ENCODE measurements at places on chromosomes 2 and 18.

- DNase-seq: no peak
Observed at GRCh38 chr2:127707890-127708648, 6.8 kb downstream of the SFT2D3 start.

GRCh38 chr2:44038277-44038676 lies 42.5 kb upstream of the LRPPRC start:
- DNase-seq: no peak

GRCh38 chr2:37322368-37322767 lies 2.3 kb downstream of the PRKD3 start:
- no peak for DNase-seq

DNA sequence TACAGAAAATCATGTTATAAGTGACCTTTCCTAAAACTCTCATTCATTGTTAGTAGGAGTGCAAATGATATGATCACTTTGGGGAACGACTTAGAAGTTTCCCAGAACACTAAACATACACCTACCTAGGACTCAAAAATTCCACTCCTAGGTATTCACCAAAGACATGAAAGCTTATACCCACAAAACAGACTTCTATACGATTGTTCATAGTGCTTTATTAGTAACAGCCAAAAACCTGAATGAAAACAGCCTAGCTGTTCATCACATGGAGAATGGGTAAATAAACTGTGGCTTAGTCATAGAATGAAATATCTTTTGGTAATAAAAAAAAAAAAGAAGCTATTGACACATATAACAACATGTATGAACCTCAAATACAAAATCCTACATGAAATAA lies 8.8 kb downstream of the NOL10 start:
- no peak for DNase-seq

GRCh38 chr2:75751824-75752468 lies 41.2 kb upstream of the GCFC2 start:
- DNase-seq: no peak

DNA sequence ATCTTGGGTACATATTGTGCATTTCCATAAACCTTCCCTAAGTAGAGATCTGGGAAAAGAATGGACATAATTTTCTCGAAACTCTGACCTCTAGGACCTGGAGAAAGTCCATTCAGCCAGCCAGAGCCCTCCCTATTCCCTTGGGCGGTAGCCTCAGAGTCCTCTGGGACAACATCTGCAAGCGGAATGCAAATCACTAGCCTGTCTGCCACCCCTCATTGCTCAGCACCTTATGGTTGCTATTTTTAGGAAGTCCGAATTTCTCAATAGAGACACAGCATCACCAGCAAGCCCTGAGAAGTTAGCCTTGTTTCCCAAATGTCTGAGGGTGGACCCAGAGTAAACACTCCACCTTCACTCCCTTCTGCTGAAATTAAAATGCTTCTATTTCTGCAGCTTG lies 17.6 kb upstream of the CD28 start:
- DNase-seq: no peak

GRCh38 chr2:41735476-41735875 lies 312.3 kb upstream of the PKDCC start:
- DNase-seq: no peak

DNA sequence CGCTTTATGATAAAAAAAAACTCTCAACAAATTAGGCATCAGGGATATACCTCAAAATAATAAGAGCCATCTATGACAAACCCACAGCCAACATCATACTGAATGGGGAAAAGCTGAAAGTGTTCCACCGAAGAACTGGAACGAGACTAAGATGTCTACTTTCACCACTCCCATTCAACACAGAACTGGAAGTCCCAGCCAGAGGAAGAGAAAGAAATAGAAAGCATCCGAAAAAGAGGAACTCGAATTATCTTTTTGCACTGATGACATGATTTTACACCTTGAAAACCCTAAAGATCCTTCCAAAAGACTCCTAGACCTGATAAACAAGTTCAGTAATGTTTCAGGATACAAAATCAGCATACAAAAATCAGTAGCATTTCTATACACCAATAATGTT lies 121.6 kb downstream of the ZRANB3 start:
- DNase-seq: no peak

DNA sequence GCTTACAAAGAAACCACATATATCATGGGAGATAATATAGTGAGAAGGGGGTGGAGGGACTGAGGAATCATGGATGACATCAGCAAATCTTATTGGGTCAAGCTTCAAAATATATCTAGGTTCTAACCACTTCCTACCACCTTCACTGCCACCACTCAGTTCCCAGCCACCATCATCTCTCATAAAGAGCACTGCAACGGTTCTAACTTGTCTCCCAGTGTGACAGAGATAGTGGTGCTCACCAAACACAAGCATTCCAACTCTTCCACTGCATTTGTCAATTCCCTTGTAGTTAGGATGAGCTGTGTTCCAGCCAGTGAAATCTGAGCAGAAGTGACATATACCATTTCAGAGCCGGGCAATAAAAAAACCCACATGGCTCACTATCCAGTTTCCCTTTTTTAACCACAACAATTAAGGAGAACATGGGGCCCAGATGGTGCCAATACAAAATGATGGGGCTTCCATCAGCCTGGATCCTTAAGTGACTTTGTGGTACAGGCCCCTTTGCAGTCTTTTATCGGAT lies 318.1 kb downstream of the NBAS start:
- no peak for DNase-seq

DNA sequence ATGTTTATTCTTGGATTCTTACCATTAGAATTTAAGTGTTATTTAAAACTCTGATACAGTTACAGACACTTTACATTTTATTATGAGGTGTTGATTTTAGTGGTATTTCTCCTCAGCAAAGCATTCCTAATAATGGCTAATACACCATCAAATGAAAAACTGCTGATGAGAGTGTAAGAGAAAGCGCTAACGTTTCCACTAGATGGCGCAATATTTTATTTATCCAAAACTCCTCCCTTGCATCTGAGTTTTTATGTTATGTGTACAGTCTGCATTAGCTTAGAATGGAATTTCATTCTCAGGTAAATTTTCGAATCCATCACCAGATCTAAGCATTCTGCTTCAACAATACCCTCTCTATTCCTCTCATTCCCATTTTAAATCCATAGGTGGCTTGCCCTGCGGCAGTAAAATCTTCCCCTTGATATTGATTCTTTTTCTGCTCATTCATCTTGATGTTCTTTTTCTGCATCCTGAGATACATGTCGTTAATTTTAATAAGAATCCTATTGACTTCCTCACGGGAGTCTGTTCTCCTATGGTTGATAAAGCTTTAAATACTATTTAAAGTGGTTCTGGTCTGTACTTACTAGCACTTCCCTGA lies 53.9 kb downstream of the PRKRA start:
- peak; percentile 41 for DNase-seq

- DNase-seq: no peak
Observed at GRCh38 chr2:176566961-176567360, 297.7 kb downstream of the MTX2 start.

- DNase-seq: no peak
Observed at GRCh38 chr2:164515030-164515429, 106.3 kb downstream of the GRB14 start.

DNA sequence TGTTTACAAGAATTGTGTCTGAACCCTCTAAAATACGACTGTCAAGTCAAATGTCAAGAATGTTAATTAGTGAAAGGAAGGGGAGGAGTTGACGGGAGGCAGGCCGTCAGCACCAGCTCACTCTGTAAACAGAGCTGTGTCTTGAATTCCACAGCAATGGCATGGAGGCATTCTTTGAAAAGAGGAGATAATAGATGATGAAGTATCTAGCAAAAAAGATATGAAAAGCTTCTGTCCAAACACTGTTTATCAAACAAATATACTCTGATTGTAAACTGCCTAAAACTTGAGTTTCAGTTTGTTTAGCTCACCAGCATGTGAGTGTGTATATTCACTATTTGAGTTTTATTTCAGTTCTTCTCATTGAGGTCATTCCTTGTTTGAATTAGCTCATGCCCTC lies 94.7 kb upstream of the CDC42EP3 start:
- DNase-seq: no peak

- DNase-seq: no peak
Observed at GRCh38 chr2:26552641-26553374, 74.9 kb upstream of the OTOF start.

- no peak for DNase-seq
Observed at GRCh38 chr18:58580078-58580477, 48.8 kb downstream of the ALPK2 start.

DNA sequence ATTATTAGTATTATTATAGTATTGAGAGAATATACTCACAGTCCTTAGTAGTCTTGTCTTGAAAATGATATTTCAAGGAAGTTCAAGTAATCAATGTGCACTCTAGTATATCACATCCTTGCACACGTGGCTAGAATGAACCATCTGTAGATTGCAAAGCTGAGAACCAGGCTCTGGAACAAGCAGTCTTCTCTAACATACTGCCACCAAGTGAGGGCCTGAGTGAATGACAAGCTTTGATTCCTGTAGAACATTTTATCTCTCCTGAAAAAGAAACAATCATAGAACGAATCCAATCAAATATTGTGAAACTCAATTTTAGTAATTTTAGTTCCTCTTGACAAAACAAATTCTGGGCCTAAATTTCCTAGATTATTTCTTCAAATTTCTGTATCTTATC lies 55.3 kb upstream of the SULT1C3 start:
- DNase-seq: no peak

DNA sequence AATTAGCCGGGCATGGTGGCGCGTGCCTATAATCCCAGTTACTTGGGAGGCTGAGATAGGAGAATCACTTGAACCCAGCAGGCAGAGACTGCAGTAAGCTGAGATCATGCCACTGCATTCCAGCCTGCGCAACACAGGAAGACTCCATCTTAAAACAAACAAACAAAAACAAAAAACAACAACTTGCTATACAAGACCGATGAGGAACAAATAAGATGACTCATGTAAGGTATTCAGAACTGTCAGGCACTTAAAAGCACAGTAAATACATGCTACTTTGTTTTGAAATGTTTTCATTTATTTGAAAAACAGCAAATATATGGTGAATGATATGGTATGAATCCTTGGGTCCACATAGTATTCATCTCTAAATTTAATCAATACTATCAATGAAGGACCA lies 66.7 kb downstream of the TRIP12 start:
- DNase-seq: no peak

- DNase-seq: no peak
Observed at GRCh38 chr18:3306391-3306790, 44.5 kb downstream of the MYL12B start.

DNA sequence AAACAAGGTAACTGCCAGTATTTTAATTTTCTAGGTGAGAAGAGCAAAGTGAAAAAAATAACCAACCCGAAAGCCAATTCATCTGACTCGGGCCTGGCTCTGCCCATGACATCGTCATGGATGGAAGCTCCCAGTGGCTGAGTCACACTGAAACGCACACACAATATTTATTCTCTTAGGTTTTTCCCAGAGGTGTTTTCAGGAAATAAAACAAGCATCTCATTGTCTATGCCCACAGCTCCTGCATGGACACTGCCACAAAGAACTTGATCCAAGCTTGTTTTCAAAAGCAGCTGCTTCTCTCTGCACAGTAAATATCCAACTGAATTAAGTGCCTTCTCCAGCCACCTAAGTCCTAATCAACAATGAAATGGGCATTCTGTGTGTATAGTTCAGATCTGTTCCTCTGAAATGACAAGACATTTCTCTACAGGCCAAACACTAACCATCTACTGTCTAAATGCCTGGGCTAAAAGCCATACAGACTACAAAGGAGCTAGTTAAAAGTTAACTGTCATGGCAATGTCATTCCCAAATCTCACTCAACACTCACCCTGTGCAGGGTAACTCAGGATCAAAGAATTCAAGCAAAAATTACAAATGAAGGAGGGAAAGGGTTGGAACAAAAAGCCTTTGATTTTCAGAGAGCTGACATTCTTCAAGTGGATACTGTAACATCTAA lies 62.9 kb downstream of the RPL31 start:
- peak; percentile 18 for DNase-seq

GRCh38 chr2:196989496-196989895 lies 63.0 kb upstream of the PGAP1 start:
- no peak for DNase-seq

GRCh38 chr2:71824436-71824835 lies 323.2 kb downstream of the CYP26B1 start:
- DNase-seq: no peak

DNA sequence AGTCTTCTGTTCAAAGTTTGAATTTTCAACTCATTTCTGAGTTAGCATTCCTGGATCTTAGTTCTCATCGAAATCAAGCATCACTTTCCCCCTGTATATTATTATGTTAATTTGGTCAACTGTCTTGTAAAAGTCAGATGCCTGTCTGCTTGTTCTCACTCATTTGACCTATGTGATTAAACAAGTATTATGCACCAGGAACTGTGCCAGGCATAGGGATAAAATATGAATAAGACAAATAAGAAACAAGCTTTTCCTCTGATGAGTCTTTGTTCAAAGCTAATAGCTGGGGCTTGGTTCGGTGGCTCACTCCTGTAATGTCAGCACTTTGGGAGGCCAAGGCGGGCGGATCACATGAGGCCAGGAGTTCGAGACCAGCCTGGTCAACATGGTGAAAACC lies 19.7 kb upstream of the EMILIN2 start:
- no peak for DNase-seq

DNA sequence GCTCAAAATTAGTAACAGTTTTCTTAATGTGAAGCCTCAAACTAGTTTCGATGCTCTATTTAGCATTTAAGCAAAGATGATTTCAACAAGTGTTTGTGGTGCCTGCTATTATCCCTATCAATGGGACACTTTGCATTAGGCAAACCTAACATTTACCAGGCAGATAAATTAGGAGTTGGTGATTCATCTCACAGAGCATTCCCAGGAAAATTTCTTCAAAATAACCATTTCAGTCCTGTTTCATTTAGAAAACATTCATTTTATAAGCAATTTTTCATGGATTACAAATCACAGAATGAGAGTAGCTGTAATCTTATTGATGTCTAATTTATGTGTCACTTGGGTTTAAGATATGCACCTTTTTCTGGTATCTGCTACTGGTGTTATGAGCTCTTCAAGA lies 62.7 kb downstream of the CLHC1 start:
- no peak for DNase-seq

GRCh38 chr2:181483876-181484275 lies 26.7 kb downstream of the ITGA4 start:
- no peak for DNase-seq

GRCh38 chr2:220893411-220893810 lies 678.7 kb downstream of the EPHA4 start:
- DNase-seq: no peak

- DNase-seq: no peak
Observed at GRCh38 chr18:38843291-38843690, 1277.7 kb upstream of the CELF4 start.

GRCh38 chr18:77086656-77087392 lies 45.8 kb downstream of the MBP start:
- DNase-seq: no peak

DNA sequence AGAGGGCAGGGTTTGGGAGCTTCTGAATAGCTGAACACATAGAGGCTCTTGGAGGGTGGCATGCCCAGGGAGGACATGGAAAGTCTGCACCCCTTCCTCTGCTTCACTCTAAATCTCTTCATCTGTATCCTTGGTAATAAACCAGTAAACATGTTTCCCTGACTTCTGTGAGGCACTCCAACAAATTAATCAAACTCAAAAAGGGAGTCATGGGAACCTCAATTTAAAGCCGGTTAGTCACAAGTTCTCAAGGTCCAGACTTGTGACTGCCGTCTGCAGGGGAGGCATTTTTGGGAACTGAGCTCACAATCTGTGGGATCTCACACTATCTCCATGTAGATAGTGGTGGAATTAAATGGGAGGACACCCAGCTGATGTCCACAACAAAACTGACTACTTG lies 33.1 kb upstream of the STON1 start:
- DNase-seq: no peak
